Activated naive CD4-positive, alpha-beta T cell (primary cell): ENCODE measurements at places on chromosomes 2 and 18.

DNA sequence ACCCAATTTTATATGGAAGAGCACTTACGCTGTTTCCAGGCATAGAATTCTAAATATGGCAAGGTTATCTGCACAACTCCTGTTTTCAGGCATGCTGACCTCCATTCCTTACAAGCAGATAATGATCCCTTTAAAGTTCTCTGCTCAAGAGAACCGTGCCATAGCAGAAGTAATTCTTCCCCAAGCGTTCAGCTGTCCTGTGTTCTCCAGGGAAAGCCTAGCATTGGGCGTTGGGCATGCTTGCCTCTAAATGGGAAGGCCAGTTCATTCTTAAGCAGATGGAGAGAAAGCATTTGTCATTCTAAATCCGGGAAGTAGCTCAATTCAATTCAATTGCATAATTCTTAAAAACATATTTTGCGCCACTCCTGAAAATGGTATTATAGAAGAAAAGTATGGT, 55.7 kb upstream of the EML4 start:
- no peak for DNase-seq

- DNase-seq: no peak
These were observed 31.5 kb downstream of the ZNF519 start for GRCh38 chr18:14100503-14101286.

- no peak for DNase-seq
These were observed 2.7 kb upstream of the LRP2 start for GRCh38 chr2:169365029-169365480.

DNA sequence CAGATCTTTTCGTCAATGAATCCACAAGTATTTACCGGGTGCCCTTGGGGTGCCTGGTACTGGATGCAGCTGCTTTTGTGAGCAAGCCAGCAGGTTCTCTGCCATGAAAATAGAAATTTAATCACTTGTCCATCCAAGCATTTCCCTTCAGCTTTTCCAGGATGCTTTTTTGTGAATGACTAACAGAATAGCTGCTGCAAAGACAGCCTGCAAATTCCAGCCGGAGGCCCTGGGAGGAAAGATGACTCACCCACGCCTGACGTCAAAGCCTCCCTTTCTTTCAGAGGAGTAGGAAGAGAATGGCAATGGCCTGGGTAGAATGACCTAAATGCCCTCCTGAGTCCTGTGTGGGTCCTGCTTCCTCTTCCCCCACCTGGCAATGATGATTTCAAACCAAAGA, 111.9 kb downstream of the AP1S3 start:
- no peak for DNase-seq

DNA sequence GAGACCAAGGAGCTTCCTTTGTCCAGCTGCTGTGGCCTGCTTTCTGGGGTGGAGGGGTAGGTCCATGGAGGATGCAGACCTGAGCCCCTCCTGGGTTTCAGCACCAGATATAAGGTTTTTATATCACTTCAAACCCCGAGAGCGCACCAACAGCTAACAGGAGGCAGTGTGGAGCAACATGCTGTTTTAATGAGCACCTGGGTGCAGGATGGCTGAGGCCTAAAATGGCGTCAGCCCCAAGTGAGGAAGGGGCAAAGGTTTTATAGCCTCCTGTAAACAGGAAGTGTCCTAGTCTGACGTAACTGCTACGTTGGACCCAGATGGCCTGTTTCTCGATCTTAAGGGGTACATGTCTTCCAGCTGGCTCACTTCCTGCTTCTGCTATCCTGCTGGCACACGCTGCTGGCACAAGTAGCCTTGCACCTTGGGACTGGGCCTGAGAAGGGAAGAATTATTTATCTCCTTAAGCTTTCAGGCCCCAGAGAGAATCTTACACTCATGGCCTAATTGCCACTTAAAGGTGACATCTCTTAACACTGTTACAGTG, 11.4 kb upstream of the REG1B start:
- no peak for DNase-seq

DNA sequence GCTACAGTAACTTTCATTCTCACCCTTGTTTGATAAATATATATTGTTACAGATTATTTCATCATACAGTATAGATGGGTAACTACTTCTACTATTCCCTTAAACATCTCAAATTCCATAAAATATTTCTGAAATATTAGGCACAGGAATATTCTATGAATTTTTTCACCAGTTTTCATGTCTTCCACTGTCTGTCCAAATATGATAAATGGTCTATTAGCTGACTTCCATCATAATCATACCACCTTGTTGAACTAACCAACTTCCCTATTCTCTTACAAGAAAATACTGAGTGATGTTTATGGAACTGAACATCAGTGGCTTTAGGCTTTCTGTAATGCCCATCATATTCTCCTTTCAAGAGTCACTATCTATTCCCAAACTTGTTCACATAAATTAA, 82.4 kb downstream of the TRAPPC8 start:
- DNase-seq: no peak

- DNase-seq: no peak
These were observed 370.6 kb upstream of the REG3G start for GRCh38 chr2:78654941-78655340.

DNA sequence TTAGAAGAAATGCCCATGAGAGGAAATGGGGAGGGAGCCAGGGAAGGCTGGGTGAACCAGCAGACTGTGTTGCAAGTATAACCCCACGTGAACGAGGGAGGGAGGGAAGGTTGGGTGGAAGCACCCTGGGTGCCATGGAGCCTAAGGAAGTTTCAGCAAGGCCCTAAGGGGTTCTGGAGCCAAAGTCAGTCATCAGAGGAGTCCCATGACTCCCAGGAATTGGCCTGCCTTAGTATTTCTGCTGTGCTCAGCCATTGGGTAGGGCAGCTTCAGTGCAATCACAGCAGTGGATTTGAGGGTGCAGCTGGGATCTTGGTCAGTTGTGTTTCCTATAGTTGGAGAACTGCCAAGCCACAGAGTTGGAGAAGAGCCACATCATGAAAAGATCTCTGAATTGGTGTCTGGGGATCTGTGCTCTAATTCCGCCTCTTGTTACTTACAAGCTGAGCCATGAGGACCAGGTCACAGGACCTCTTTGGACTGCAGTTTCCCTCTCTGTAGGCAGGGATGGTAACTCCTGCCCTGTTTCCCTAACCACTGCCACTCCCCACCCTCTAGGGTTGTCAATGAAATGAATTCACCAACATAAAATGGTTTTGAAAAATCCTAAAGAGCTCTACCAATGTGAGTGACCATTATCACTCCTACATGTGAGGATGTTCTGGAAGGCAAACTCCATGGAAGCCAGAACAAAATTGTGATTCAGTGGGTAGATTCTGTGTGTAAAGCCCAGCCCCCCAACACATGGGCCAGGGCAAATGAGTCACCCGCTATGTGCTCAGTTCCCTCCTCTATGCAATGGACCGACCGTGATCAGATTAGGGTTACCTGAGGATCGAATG, 108.9 kb downstream of the CLIP4 start:
- no peak for DNase-seq
